Hair follicular keratinocyte (primary cell): ENCODE measurements at places on chromosomes 1 and 21. TPM values are rescaled to one million over a fixed set of nuclear protein-coding genes. Genes with fewer than 3 reads are reported as not detected.

The GJA5 gene
- total RNA-seq = 0.55 and 2.7 TPM in 2 replicates

The CA6 gene
- total RNA-seq = not detected in 2 replicates

The RGS13 gene
- total RNA-seq = not detected in 2 replicates

The CD52 gene
- total RNA-seq = 0.55 TPM in 1 of 2 replicates, not detected in the other
